ENCODE measurements at places on chromosomes 11 and 22.

DNA sequence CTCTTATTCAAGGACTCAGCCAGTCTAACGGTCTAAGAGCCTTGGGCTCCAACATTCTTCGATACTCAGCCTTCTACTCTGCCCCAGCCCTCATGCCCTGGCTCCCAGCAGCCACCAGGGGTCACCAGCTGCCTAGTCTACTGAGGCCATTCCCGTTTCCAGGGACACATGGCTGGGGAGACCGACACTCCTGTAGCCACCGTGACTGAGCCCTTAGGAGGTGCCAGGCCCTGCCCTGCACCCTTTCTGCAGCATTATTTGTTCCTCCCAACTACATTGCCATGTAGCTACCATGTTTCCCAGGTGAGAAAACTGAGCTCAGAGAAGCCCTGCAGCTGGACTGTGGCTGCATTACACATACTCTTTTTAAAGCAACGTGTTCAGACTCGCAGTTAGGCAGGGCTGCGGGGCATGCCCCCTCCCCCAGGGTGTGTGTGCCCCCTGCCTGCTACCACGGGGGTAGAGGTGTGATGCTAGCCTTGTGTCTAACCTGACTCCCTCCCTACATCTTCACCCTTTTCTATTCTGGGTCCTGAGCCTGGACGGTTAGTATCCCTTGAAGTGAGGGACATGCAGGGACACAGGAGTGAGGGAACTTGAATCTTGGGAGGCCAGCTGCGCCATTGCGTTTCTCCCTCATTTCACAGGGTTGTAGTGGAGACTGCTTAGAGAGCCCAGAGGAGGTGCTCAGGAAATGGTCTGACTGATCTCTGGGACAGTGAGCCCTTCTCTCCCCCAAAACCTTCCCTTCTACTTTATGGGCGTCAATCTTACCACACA is 17.5 kb downstream of the ATG16L2 start:
- DNase-seq: no peak

DNA sequence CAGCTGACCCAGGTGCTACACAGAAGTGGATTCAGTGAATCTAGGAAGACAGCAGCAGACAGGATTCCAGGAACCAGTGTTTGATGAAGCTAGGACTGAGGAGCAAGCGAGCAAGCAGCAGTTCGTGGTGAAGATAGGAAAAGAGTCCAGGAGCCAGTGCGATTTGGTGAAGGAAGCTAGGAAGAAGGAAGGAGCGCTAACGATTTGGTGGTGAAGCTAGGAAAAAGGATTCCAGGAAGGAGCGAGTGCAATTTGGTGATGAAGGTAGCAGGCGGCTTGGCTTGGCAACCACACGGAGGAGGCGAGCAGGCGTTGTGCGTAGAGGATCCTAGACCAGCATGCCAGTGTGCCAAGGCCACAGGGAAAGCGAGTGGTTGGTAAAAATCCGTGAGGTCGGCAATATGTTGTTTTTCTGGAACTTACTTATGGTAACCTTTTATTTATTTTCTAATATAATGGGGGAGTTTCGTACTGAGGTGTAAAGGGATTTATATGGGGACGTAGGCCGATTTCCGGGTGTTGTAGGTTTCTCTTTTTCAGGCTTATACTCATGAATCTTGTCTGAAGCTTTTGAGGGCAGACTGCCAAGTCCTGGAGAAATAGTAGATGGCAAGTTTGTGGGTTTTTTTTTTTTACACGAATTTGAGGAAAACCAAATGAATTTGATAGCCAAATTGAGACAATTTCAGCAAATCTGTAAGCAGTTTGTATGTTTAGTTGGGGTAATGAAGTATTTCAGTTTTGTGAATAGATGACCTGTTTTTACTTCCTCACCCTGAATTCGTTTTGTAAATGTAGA is 1.7 kb downstream of the MALAT1 start:
- DNase-seq: no peak

GRCh38 chr11:71446942-71447688 is 1.1 kb downstream of the DHCR7 start:
- peak; percentile 32 for DNase-seq

GRCh38 chr11:71574418-71574817 is 8.3 kb downstream of the KRTAP5-11 start:
- DNase-seq: no peak

DNA sequence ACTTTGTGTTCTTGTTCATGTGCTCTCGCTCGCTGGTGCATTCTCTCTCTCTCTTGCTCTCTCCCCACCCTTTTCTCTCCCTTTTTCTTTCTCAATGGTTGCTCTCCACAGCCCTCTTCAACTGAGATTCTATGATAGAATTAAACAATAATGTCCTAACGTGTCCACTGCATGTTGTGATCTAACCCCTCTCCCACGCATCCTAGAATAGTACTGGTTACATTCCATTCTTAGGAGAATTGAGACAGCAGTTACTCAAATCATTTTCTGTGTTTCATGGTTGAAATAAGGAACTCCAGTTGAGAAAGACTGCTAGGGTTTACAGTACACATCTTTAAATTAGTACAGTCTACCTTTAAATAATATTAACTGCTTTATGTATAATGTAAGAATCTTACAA is 318.1 kb upstream of the PITPNB start:
- DNase-seq: no peak

- DNase-seq: no peak
Observed at GRCh38 chr11:47148903-47149531, 27.7 kb downstream of the ARFGAP2 start.

GRCh38 chr11:28447226-28447625 is 339.0 kb downstream of the METTL15 start:
- peak; percentile 66 for DNase-seq

DNA sequence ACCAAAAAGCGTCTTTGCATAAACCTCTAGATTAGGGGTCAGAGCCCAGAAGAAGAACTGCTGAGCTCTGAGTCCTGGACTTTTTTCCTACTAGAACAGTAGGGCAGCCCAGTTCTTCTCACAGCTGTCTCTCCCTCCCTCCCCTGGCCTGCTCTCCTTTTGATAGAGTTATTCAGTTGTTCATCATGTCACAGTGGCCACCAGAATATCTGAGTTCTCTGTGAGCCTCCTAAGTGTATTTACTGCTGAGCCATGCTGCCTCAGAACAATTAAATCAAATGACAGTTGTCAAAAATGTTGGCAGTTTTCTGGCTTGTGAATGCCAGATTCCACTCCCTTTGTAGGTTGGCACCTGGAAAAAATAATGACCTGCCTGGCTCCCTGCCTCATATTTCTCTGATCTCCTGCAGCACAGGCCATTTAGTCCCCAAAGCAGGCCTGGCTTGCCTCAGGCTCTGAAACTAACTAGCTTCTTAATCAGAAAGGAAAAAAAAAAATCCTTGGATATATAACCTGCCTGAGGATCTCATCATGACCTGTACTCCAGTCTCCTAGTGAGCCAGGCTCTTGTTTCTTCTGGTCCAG is 377.4 kb upstream of the LARGE1 start:
- DNase-seq: no peak

DNA sequence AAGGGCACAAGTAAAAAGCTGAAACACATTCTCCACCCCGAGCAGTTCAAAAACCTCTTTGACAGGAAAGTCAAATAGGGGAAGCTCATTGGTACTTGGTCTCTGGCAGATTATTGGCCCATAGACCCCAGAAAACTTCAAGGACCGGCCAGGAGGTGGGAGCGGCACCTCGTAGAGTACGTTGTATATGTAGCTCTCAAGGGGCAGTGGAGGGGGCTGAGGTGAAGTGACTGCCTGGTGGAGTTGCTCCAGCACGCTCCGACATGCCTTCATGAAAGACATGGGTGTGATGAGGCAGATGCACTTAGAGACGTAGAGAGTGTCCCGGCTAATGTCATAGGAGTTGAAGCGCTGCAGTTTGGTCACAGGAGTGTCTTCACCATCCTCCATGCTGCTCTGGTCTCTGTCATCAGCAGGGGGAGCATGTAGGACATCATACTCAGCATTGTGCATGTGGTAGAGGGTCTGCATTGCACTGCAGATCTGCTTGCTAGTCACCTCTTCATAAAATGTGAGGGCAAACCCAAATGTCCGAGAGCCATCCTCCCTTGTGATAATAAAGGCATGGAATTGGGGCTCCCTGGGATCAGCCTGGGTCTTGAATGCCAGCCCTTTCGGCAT is 61.3 kb downstream of the DENND5A start:
- DNase-seq: no peak

GRCh38 chr11:34214961-34215805 is 109.8 kb downstream of the NAT10 start:
- DNase-seq: no peak

GRCh38 chr11:6817694-6818093 is 18.2 kb upstream of the OR6A2 start:
- no peak for DNase-seq

DNA sequence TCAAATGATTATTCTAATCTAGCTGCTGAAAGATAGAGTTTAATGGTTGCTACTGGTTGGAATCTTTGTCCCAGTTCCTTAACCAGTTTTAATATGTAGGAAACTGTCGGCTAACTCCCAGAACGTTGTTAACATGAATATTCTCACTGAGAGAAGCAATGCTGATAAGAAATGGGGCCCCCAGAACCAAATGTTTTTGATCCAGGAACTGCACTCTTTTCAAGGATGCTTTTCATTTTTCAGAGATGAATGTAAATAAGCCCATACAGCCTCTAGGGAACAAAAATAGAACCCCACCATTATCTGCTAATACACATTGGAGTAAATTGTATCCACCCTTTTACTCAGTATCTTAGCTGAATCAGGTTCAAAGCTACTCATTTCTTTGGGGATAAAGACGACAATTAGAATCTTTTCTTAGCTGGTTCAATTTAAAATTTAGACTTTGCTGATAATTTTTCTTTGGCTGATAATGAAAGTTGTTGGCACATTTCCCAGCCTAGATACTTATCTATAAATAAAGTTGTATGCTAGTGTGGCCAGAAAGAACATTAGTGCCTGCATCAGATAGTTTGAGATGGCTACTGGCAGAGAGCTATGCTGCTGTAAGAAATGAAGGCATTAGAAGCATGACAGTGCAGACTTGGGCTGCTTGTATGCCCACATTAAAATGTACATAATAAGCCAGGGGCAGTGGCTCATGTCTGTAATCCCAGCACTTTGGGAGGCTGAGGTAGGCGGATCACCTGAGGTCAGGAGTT is 323.3 kb upstream of the PDGFD start:
- no peak for DNase-seq

GRCh38 chr22:37284126-37284804 is 2.0 kb downstream of the CYTH4 start:
- no peak for DNase-seq

- DNase-seq: no peak
Observed at GRCh38 chr22:47598864-47599263, 836.4 kb downstream of the TBC1D22A start.

GRCh38 chr11:2518111-2518982 is 73.5 kb downstream of the KCNQ1 start:
- DNase-seq: no peak

DNA sequence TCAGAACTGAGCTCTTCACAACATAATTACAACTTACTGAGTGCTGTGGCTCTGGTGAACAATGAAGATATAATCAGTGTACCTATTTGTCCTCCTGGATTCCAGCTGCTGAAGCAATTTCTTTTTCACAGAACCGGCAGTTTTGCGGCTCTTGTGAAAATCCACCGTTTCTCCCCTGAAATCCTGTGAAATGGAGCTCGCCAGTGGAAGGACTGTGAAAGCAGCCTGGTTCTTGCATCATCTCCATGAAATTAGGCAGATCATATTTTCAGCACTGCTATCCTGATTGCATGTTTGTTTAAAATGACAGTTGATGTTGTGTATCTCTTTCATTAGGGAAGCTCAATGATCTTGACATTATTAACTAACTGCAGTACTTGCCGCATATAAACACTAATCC is 120.2 kb upstream of the SNX19 start:
- no peak for DNase-seq

DNA sequence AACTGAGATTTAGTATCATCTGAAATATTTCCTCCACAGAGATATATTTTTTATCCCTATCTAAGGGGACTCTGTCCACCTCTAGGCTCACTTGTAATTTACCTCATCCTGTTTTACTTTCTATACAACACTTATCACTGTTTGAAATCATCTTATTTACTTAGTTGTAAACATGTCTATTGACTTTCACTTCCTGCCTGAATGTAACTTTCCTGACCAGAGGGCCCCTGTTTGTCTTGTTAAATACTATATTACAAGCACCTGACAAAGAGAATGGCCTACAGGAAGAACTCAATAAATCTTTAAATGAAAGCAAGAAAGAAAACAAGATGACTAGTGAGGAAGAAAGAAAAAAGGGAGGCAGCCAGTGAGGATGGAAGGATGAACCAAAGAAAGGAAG is 1727.5 kb downstream of the LRRC4C start:
- DNase-seq: no peak

DNA sequence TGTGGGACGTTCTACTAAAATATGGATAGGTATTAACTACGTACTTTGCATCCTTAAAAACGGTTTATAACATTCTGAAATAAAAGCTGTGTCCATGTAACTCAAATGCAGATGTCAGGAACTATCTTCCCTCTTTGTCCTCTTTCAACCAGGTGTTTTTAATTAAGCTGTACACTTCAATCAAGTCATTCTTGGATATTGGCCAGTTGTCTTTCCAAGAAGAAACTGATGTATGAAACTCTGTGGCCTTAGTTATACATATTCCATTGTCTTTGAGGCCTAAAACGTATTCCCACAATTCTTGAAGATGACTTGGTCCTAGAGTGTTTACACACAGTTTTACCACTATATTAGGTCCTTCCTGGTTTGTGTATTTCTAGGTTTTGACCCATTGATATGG is 249.0 kb upstream of the CNTN5 start:
- no peak for DNase-seq

GRCh38 chr22:36368359-36368983 is 19.3 kb downstream of the MYH9 start:
- no peak for DNase-seq

DNA sequence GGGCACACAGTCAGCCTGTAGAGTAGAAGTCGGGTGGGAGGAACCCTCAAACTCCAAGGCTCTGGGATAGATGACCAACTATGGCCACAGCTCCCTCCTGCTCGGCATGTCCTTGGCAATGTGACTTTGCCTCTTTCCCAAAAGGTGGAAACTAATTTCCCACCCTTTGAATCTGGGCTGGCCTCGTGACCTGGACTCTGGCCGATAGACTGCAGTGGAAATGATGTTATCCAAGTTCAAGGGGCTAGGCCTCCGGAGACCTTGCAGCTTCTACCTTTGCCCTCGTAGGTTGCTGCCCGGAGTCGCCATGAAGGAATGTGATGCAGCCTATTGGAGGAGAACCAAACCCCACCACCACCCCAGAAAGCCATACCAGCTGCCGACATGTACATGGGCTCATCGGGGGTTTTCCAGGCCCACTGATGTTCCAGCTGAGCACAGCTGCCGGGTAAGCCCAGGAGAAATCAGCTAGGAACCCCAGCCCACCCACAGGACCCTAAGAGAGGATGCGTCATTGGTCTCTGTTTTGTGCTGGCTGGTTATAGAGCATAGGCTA is 30.4 kb downstream of the KCNJ4 start:
- DNase-seq: no peak

- no peak for DNase-seq
Observed at GRCh38 chr11:121581607-121582006, 128.8 kb upstream of the SORL1-AS1 start.

- no peak for DNase-seq
Observed at GRCh38 chr11:50214376-50214775, 181.7 kb downstream of the OR4C45 start.
